ENCODE measurements at places on chromosomes 13 and 19.

DNA sequence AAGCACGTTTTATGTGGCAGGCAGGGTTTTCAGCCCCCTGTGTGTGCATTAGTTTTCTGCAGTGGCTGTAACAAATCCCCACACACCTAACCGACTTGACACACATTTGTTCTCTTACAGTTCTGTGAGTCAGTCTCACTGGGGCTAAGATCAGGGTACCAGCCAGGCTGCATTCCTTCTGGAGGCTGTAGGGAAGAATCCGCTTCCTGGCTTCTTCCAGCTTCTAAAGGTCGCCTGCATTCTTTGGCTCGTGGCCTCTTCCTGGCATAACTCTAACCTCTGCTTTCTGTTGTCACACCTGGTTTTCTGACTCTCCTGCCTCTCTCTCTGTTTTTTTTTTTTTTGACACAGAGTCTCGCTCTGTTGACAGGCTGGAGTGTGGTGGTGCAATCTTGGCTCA is 6.4 kb downstream of the ELSPBP1 start:
- no peak for DNase-seq

- no peak for DNase-seq
Measured at GRCh38 chr13:31199527-31199848, 287 bp upstream of the B3GLCT start.

DNA sequence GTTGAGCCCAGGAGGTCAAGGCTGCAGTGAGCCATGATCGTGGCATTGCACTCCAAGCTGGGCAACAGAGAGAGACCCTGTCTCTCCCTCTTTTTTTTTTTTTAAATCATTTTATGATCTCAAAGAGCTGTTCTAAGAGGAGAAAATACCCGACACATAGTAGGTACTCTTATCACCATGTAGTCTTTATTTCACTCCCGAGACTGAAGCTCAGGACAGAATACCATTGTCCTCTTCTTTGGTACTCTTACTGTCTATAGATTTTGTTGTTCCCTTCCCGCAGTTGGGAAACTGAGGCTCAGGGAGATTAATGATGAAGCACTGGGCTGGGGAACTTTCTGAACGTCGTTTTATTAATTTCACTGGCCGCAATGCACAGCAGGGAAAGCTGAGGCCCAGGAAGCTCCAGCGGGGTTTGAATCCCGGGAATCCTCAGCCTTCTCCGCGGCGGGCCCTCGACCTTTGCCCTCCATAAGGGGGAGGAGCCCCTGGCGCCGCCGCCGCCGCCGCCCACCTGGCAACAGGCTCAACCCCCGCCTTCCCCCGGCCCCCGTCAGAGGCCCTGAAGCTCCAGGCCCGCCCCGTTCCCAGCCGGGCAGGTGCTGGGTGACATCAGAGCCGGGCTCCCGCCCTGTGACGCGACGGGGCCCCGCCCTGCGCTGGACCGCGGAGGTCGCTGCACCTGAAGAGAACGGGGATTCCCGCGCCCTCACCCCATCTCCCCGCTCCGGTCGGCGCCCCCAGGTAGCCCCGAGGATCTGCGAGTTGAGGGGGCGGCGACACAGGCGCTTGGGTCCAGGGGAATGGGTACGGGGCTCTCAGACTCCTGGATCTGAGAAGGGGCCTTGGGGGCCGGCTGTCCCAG is 1.6 kb downstream of the MYH14 start:
- no peak for DNase-seq

DNA sequence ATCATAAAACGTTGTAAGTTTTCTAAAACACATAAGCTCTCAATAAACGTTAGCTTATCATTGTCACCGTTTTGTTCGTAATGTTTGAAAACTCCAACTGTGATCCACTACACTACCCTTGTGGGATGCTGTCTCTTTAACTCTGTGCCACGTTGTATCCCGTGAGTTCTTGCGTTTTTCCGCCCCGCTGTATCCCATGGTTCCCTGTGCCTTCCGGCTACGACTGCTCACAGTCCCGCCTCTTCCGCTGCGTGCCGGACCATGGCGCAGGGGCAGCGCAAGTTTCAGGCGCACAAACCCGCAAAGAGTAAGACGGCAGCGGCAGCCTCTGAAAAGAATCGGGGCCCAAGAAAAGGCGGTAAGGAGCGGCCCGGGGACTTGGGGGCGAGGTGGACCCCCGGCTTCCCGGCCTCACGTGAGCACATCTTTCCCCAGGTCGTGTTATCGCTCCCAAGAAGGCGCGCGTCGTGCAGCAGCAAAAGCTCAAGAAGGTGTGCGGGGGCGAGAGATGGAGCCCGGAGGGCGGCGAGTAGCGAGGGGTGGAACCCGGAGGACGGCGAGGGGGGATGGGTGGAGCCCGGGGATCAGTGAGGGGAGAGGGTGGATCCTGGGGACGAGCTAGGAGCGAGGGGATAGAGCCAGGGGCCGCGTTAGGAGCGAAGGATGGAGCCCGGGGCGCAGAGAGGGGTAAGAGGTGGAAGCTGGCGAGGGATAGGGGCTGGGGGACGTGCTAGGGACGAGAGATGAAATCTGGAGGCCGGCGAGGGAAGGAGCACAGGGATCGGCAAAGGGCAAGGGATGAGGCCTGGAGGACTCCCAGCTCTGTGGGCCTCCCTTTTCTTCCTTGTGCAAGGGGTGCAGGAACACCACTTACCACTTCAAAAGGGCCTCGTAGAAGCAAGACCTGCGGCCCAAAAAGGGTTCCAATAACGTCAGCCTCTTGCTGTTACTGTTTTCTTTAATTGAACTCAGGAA is at the start of gene C19orf53:
Gene C19orf53, plus strand, starts transcription at position 240 of the 975 bp plus-strand sequence. Its CDS starts 22 bp downstream, at position 262.
- peak; percentile 89 for DNase-seq

DNA sequence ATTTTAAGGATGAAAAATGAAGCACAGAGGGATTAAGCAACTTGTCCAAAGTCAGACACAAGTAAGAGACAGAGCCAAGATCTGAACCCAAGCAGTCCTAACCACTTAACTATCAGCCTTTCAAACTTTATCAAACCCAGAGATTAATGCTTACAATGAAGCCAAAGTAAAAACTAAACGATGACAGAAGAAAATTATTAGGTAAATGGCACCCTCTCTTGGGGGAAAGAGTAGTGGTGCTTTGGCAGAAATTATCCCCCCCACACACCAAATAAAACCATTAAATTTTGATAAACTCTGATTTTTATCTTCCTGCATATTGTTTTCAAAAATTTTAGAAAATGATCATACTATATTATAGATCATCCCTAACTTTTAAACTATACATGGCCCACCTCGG is 329.2 kb downstream of the SLC7A1 start:
- DNase-seq: no peak

- no peak for DNase-seq
Measured at GRCh38 chr13:80973721-80974120, 632.8 kb upstream of the SPRY2 start.

GRCh38 chr19:50772476-50772875 is 2.2 kb downstream of the GPR32 start:
- DNase-seq: no peak

DNA sequence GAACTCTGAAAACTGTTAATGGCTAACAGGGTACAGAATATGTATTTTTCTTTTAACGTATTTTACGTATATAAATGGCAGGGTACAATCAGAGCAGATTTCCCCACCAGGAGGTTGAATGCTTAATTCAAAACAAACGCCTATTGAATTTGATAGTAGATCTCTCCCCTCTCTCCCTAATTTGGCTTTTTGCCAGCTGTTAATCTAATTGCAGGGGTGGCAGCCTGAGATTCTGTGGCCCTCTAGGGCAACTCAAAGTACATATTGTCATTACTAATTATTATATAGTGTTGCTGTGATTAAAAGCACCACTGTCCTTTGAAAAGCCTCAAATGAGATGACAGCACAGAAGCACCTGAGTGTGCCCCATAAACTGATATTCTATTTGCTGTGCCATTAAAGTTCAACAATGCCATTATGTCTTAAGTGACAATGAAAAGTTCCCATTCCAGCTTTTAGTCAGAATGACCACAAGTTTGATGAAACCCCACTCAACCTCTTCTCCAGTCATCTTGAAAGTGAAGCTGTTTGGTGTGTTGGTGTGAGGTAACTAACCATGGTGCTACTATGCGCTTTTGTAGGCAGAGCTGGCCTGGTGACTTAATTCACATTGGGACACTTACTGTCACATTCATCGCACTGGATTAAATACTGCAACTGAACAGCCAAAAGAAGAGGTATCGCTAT is 351.4 kb downstream of the KCNRG start:
- DNase-seq: no peak

DNA sequence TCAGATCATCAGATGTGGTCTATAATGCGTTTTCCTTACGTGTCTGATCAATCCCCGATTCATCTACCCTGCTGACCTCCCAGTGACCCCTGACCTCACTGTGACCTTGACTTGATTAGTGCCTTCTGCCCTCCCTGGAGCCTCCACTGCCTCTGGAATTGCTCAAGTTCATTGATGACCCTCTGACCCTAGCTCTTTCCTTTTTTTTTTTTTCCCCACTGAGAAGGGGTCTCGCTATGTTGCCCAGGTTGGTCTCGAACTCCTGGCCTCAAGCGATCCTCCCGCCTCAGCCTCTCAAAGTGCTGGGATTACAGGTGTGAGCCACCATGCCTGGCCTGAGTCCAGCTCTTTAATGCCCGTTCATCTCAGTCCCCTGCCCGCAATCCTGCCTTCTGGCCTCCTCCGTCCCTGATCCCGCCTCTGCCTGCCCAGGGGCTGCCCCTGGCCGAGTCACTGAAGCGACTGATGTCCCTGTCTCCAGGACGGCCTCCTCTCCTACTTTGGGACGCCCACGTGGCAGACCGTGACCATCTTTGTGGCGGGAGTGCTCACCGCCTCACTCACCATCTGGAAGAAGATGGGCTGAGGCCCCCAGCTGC is 4.0 kb upstream of the FTL start:
- DNase-seq: no peak

DNA sequence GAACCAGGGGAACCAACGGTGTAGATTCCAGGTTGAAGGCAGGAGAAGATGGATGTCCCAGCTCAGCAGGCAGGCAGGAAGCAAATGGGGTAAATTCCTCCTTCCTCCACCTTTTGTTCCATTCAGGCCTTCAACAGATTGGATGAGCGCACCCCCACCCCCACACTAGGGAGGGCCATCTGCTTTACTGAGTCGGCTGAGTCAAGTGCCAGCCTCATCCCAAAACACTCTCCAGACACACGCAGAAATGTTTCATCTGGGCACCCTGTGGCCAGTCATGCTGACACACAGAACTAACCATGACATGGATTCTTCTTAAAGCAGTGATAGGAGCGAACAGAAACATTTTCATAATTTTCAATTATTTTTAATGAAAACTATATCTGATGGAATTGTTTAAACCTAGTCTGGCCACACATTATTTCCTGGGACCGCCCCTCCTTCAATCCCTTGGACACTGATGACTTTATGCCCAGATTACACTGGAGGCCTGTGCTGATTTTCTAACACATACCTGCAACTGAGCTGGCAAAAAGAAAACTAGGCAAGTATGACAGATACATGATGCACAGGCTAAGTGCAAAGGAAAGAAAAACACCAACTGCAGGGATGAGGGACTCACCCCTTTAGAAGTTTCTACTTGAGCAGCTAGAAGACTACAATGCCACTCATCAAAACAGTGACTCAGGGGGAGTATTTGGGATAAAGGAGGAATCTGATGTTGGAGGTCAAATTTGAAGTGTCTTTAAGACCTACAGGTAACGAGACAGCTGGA is 154.2 kb downstream of the TNFRSF19 start:
- no peak for DNase-seq

DNA sequence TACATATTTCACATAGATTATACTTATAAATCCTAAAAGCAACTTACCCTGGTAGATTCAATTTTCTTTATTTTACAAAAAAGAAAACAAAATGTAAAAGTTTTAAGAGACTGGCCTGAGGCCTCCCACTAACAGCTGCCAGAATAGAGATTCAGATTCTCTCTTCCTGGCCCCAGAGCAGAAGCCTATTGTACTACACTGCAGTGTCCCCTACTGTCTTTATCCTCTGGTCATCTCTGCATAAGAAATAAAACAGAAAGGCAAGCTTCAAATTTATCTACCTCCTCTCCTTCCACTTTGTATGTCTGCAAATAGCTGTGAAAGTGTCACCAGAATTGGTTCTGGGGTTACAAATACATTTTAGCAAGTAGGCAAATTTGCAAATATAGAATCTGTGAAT is 1004.1 kb upstream of the PCDH9 start:
- no peak for DNase-seq

GRCh38 chr19:30305346-30306060 is 66.7 kb upstream of the ZNF536 start:
- no peak for DNase-seq
